ENCODE measurements at places on chromosomes 6 and 20. TPM values are rescaled to one million over a fixed set of nuclear protein-coding genes. Genes with fewer than 3 reads are reported as not detected.
A peak's percentile ranks its signal among the peaks of the same experiment; 100 is the strongest.

DNA sequence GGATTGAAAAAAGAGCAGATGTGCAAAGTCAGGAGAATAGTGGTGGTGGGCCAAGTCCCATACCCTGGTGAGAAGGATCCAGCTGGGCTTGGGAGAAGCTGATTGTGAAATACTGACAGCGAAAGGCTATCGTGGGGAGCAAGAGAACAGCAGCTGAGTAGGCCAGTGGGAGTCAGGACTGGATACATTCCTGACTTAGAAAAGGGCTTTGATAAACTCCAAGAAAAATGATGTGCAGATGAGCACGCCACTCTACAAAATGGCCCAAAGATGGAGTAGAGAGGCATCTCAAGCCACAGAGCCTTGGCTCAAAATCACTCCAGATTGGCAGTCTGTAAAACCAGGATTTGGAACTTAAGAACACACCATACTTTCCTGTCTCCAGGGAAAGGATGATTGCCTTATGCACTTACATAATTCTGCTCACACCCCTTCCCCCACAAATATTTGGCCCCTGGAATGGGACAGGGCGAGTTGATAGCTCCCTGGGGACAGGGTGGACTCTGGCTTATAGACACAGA is 578.7 kb downstream of the MAFB start:
- DNase-seq: no peak

GRCh38 chr6:100001915-100002388 is 7.9 kb upstream of the MCHR2 start:
- DNase-seq: peak; percentile 23

- no peak for DNase-seq
These were observed 25.9 kb downstream of the GLO1 start for GRCh38 chr6:38676974-38677544.

DNA sequence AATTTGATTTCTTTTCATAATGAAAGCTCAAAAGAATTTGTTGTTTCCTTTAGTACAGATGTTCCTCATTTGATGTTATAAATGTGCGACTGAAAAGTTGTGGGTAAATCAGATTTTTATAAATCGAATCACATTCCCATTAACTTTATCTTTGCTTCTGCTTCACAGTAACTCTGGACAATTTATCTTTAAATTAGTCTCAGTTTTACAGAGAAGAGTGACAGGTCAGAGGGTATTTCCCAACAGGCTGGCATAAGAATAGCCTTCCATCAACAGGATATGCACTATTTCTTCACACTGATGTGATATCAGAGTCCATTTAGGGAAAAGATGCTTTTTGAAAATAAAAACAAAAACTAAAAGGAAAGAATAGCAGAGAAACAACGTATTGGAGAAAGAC is 286.9 kb downstream of the FRK start:
- no peak for DNase-seq

DNA sequence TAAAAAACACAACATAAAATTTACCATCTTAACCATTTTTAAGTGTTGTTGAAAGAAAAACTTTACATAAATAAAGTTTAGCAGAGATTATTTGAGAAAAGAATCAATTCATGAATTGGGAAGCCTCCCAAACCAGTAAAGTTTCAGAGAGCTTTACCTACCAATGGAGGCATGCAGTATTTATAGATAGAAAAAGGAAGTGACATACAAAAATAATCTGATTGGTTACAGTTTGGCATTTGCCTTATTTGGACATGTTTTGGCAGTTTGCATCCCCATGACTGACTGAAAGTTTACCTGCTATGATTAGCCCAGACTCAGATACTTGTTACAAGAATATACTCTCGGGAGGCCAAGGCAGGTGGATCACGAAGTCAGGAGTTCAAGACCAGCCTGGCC is 3.7 kb upstream of the CMTR1 start:
- DNase-seq: no peak

DNA sequence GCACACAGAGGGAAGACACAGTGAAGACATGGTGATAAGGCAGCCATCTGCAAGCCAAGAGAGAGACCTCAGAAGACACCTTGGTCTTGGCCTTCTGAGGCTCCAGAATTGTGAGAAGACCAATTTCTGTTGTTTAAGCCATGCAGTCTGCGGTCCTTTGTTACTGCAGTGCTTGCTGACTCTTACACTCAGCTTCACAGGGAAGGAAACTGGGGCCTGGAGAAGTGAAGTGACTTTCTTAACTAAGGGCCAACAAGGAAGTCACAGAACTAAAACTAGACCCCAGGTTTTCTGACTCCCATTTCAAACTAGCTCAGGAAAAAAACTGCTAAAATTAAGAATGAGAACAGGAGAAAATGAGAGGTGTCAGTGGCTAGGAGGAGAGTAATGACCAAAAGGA is 74.3 kb downstream of the TNFRSF21 start:
- DNase-seq: no peak

The CYP39A1 gene
- 6.3 TPM for polyA plus RNA-seq

The TXLNB gene
- polyA plus RNA-seq: 1.9 TPM

The PROCR gene
- 9.4 TPM for polyA plus RNA-seq

The OLIG3 gene
- polyA plus RNA-seq: not detected
